ENCODE measurements at places on chromosomes 2 and 18.

- DNase-seq, result no peak
Observed at GRCh38 chr2:211181626-211182025, 625.2 kb downstream of the CPS1 start.

DNA sequence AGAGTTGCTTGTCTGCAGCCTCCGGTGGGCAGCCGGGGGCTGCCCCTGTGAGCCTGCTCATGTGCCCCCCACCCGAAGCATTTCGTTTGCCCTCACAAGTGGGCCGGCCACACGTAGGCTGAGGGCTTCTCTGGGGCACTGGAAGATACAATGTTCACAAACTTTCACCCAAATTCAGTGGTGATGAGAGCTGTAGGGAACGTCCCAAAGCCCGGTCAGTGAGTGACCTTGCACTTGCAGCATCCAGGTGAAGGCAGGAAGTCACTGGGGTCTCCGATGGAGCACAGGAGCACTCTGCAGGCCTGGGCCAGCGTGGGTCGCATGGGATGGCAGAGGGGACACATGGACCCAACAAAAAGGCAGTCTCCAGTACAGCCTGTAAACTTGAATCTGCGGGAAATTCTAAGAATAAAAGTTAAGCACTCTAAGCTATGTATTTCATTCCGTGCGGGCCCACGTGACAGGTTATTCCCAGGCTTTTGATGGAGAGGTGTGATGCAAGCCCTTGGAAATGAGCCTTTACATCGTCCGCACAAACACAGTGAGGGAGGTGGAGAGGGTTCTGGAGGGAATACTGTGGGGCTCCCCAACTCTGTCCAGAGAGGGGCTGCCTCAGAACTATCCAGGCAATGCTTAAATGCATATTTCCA lies 42.5 kb downstream of the CNGA3 start:
- DNase-seq, result no peak

DNA sequence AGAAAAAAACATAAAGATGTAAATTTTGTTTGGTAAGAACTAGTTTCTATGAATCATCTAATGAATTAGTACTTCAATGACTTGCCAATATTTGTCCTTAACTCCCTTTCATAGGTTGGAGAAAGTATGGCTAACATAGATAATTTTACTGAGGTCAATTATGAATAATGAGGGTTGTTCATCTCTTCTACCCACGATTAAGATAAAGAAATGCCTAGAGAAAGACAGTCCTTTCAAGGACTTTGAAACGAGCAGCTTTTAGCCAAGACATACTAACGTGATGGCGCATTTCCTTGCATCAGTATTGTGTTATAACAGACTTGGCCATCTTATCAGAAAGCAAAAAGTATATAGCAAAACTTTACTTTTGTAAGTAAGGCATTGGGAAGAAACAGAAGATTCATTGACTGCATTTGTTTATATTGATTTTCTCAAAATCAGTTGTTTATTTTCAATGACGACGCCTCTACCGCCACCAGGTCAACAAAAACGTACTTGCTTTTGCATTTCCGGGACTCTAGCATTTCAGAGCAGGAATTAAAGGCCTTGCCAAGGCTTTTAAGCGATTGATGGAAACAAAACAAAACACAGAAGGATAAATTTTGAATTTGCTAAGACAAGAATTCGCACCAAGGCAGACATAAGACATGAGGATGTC lies 961 bp downstream of the RBM43 start:
- DNase-seq, result peak; percentile 41

- DNase-seq, result no peak
Observed at GRCh38 chr2:17899871-17900270, 21.4 kb downstream of the KCNS3 start.
